RKO (cell line): ENCODE measurements at places on chromosomes 11 and 22.

DNA sequence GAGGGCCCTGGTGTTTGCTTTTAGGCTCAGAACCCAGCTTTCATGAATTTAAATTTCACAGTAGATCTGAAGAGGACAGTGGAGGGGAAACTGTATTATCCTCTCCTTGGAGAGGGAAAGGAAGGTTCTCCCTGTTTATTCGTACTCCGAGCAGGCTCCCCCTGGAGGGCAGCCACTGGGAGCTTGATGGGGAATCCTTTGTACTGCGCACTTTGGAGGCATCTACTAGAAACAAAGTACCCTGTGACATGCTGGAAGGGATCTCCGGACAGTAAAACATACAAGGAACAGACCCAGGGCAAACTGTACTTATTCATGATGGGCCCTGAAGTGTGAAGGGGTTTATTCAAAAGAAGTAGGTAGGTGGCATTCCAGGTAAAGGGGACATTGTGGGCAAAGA is 27.2 kb downstream of the NAV2 start:
- no peak for DNase-seq

- DNase-seq, result no peak
These were observed 136.8 kb upstream of the ARHGAP42 start for GRCh38 chr11:100550298-100550697.

- no peak for DNase-seq
These were observed 29.0 kb upstream of the KCNQ1OT1 start for GRCh38 chr11:2728663-2729332.

- DNase-seq, result no peak
These were observed 15.2 kb upstream of the CARD10 start for GRCh38 chr22:37534445-37534844.

DNA sequence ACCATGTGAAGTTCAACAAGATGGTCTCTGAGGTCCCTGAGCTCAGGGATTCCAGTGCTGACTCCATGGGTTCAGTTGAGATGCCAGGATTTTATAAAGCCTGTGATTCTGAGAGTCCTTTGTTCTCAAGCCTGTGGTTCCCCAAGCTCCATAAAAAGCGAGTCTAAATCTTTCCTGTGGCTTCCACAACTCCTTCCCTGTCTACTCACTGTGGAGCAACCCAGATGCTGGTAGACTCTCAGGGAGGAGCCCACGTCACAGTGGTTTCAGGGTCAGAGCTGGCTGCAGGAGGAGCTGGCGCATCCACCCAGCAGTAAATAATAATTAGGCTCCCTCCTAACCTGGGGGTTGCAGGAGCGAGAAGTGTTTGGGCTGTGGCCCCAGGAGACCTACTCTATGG is 2.0 kb upstream of the RELT start:
- DNase-seq, result no peak

- no peak for DNase-seq
These were observed 85.1 kb downstream of the CEP164 start for GRCh38 chr11:117412653-117413275.

- no peak for DNase-seq
These were observed 124.2 kb upstream of the SEZ6L start for GRCh38 chr22:26045051-26045450.
